ENCODE measurements at places on chromosomes 13 and 19.

- DNase-seq, result no peak
These were observed 24.5 kb downstream of the RDH8 start for GRCh38 chr19:10037809-10038208.

DNA sequence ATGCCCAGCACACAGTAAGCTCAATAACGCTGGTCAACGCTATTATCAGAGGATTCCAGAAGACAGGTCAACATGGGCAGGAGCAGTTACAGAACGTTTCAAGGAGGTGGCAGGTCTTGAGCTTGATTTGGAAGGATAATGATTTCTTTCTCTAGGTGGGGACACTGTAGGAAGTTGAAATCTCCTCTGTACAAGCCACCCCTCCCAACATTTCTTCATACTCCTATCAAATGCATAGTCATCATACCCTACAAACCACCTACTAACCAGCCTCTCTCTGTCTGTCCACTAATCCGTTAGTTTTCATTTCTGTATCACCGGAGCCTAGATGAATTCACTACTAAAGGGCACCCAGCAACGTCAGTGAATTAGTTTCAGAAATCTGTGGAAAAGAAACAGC is 1.3 kb downstream of the ATP7B start:
- DNase-seq, result no peak

- no peak for DNase-seq
These were observed 4.7 kb upstream of the UQCRFS1 start for GRCh38 chr19:29217616-29218015.

- DNase-seq, result no peak
These were observed 703 bp upstream of the FBL start for GRCh38 chr19:39846678-39847486.

DNA sequence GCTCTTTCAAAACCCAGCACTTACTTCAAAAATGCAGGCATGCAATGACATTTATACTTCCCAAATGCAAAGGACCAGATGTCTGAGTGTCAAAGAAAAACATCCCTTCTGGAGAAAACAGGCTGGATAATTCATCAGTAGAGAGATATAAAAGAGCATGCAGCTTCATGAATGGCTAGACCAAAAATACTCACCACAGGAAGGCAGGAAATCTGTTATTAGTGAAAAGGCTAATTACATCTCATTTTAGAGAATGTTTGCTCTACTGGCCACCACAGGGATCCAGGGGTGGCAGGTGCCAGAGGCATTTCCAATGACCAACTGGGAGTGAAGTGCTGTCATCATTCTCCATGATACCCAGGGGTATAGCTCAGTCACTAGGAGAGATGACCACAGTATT is 106.5 kb downstream of the LHFPL6 start:
- DNase-seq, result no peak

DNA sequence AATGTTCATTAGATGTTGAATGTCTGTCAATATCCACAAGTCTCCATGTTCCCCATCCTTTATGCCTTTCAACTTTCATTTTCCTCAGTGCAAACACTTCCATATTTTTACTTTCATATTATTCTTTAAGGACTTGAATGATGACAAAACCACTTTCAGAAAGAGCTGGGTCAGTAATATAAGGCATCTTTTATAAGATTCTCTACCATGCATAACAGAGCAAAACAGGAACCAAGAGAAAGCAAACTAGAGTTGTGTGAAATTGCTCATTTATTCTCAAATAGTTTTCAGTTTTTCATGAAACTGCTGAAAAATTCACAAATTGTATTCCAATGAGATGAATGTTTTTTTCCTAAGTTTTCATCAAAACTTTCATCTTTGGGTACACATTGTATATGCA is 1247.6 kb downstream of the PCDH17 start:
- no peak for DNase-seq

- no peak for DNase-seq
These were observed 2.2 kb downstream of the KMT5C start for GRCh38 chr19:55341595-55342531.

- DNase-seq, result no peak
These were observed 34.7 kb upstream of the SLITRK6 start for GRCh38 chr13:85833921-85834320.

- DNase-seq, result no peak
These were observed 41.5 kb downstream of the WDFY2 start for GRCh38 chr13:51625555-51626345.

DNA sequence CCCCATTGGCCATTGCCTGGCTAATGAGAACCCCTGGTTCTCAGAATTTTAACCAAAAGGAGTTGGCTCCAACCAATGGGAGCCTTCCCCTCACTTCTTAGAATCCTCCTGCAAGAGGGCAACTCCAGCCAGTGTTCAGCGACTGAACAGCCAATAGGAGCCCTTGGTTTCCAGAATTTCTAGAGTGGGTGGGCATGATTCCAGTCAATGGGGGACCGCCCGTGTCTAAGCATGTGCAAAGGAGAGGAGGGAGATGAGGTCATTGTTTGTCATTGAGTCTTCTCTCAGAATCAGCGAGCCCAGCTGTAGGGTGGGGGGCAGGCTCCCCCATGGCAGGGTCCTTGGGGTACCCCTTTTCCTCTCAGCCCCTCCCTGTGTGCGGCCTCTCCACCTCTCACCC is 9.5 kb upstream of the SWSAP1 start:
- no peak for DNase-seq

- no peak for DNase-seq
These were observed 4.9 kb upstream of the TIMM50 start for GRCh38 chr19:39475748-39476147.

- DNase-seq, result no peak
These were observed 7.0 kb upstream of the MAP2K2 start for GRCh38 chr19:4130744-4131438.

GRCh38 chr13:40063278-40063698 is 407.8 kb downstream of the COG6 start:
- no peak for DNase-seq

GRCh38 chr13:29925457-29926097 is 75.2 kb upstream of the UBL3 start:
- DNase-seq, result no peak

DNA sequence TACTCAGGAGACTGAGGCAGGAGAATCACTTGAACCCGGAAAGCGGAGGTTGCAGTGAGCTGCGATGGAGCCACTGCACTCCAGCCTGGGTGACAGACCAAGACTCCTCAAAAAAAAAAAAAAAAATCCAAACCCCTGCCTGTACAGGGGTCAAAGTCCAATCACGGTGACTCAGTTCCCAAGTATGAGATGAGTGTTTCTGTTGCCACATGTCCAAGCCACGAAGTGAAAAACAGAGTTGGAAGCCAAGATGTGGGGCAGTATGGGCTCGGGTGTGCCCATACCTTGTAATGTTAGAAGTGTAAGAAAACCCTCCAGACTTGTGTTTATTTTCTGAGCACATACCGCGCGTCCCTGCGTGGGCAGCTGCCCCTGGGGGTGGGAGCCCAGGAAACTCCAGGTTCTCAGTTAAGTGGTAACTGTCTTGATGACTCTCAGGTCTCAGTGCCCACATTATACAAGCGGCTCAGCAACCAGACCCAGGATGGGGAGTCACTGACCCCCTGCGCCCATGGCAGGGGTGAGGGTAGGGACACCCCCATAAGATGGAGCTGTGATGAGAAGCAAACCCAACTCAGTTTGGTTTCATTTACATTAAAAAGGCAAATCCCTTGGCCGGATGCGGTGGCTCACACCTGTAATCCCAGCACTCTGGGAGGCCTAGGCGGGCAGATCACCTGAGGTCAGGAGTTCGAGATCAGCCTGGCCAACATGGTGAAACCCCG is 1.2 kb upstream of the GPX4 start:
- DNase-seq, result no peak

GRCh38 chr19:35303357-35303915 is 11.5 kb downstream of the MAG start:
- DNase-seq, result no peak

DNA sequence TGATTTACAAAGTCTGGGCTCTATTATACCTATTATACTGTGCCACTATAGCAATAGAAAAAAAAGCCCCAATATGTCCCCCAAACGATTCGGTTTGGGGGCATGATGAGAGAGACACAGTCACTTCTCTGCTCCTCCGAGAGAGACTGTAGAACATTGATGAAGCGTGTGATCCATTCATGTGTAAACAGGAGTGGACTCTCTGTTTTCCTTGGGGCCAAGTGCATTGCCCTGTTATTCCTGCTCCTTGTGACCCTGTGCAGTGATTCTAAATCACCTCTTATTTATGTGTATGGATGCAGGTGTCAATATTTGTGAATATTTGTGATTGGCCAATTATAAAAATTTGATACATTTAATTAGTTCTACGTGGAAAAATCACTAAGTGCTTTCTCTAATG is 17.0 kb downstream of the F10 start:
- no peak for DNase-seq

GRCh38 chr13:108948251-108948671 is 318.9 kb downstream of the MYO16 start:
- no peak for DNase-seq

- no peak for DNase-seq
These were observed 2.8 kb upstream of the SLC27A5 start for GRCh38 chr19:58514564-58515022.

DNA sequence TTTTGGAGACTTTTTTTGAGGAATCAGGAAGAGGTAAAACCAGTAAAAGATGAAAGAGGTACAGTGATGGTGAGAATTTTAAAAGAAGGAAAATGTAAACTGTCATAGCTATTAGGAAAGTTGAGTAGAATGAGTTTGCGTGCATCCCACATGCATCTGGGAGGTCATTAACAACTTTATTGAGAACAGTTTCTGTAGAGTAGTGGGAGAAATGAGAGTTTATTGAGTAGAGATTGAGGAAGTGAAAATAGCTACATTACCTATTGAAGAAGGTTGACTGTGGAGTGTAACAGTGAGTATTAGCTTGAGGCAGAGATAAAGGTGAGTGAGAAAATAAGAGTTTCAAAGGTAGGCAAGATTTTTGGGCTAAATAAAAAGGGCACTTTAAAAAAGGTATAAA is 38.7 kb downstream of the BRCA2 start:
- DNase-seq, result no peak

DNA sequence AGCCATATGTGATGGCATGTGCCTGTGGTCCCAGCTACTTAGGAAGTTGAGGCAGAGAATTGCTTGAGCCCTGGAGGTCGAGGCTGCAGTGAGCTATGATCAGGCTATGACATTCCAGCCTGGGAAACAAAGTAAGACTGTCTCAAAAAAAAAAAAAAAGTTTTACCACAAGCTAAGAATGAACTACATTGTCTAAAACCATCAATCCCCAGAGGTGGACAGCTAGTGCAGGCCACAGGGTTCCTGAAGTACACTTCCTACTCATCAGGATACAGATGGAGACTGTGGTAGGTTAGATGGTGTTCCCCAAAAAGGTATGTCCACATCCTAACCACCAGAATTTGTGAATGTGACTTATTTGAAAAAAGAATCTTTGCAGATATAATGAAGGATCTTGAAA is 63.5 kb upstream of the DOCK9 start:
- DNase-seq, result no peak

GRCh38 chr19:38277969-38278680 is 13.8 kb downstream of the SPINT2 start:
- DNase-seq, result no peak

DNA sequence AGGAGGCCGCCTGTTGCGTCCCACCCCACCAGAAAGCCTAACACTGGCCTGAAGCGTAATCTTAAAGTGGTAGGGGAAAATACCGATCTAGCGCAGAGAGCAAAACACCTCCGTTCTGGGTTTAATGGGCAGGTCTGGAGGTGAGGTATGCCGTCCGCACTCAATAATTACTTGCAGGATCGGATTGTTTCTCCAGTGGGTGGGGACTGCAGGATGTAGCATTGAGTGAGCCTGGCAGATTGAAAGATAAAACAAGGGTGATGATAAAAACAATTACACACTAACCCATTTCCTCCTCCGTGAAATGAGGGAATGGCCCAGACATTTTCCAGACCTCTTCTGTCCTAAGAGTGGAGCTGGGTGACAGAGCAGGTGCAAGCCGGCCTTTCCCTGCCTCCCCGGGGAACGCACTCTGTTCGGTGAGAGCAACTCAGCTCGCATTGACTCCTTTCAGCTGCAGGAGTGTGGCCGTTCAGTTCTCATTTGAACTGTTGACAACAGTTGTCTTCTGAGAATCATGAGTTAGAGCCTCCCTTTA is 110.2 kb upstream of the DOCK9 start:
- DNase-seq, result peak; percentile 69

- peak; percentile 63 for DNase-seq
These were observed 15.8 kb downstream of the GPR180 start for GRCh38 chr13:94617389-94618000.

DNA sequence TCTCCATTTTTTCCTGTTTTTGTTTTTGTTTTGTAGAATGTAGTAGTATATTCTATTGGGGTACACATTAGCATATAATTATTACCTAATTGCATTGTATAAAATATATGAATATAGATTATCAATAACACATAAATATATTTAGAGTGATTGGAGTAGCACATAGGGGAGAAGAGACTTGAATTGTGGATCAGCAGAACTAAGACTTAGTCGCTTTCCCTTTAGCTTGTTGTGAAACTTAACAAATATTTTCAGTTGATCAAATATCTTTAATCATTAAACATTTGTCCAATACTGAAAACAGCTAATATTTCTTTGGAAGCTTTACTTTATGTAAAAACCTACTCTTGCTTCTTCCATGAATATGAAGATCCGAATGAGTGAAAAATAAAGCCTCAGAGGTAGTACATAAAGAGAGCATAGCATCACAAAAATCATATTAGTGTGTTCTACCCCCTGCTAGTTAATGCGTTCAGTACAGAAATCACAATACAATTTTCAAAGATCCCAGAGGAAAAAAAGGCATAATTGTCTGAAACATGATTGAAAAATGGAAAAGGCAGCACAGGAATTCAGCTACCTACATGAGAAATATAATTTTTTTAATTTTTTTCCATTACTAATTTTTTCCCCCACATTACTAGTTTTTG is 1348.0 kb upstream of the PRR20A start:
- DNase-seq, result no peak

- DNase-seq, result no peak
These were observed 15.6 kb downstream of the PCID2 start for GRCh38 chr13:113192902-113193301.

- DNase-seq, result no peak
These were observed 2.2 kb downstream of the CD70 start for GRCh38 chr19:6588508-6589345.

- DNase-seq, result no peak
These were observed 325.9 kb downstream of the FOXO1 start for GRCh38 chr13:40340368-40341095.

GRCh38 chr13:114089341-114089740 is 43.1 kb downstream of the RASA3 start:
- DNase-seq, result no peak

DNA sequence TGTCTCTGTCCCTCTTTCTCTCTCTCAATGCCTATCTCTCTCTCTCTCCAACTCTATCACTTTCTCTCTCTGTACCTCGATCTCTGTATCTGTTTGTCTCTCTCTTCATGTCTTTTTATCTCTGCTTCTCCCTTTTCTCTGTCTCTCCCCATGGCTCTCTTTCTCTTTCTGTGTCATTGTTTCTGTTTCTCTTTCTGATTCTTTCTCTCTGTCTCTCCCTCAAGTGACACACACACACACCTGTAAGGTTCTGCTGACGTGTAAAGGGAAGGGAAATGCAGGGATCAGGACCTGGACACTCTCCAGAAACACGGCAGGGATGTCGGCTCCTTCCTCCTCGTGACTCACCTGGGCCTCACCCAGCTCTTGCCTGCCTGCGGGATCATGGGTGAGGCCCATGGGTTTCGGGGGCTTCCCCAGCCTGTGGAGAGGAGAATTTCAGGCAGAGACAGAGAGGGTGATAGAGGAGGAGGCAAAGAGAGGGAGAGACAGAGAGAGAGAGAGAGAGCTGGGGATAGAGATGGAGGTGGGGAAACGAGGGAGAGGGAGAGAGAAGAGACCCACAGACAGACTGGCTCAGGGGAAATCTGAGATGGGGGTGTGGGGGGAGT is 5.4 kb upstream of the PLAUR start:
- no peak for DNase-seq

Data from CD4-positive, CD25-positive, alpha-beta regulatory T cell (primary cell).